ENCODE measurements at places on chromosomes 5 and 9.

DNA sequence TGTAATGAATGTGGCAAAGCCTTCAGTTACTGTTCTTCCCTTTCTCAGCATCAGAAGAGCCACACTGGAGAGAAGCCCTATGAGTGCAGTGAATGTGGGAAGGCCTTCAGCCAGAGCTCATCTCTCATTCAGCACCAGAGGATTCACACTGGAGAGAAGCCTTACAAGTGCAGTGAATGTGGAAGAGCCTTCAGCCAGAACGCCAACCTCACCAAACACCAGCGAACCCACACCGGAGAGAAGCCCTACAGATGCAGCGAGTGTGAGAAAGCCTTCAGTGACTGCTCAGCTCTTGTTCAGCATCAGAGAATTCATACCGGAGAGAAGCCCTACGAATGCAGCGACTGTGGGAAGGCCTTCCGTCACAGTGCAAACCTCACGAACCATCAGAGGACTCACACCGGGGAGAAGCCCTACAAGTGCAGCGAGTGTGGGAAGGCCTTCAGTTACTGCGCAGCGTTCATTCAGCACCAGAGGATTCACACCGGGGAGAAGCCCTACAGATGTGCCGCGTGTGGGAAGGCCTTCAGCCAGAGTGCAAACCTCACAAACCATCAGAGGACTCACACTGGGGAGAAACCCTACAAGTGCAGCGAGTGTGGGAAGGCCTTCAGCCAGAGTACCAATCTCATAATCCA, 6.8 kb downstream of the RPL12 start:
- DNase-seq, result no peak

DNA sequence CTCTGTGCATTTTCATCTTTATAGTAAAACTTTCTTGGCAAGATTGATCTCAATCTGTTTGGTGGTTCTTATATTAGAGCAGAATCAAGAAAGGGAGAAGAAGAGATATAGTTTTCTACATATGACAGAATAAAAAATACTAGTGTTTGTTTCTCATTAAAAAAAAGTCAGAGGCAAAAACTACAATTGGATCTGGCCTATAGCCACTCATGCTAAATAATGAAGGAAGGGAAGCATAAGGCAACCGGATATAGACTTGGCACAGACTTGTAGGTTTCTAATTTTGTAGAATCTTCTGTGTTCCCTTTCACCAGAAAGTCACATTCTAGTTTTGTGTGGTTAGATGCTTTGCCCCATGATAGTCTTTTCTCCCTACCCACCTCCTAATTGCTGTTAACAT, 306.2 kb downstream of the PIK3R1 start:
- no peak for DNase-seq

- no peak for DNase-seq
Measured at GRCh38 chr9:6667633-6668280, 22.2 kb upstream of the GLDC start.

- DNase-seq, result peak; percentile 68
Measured at GRCh38 chr5:178204935-178205748, 809 bp downstream of the HNRNPAB start.

DNA sequence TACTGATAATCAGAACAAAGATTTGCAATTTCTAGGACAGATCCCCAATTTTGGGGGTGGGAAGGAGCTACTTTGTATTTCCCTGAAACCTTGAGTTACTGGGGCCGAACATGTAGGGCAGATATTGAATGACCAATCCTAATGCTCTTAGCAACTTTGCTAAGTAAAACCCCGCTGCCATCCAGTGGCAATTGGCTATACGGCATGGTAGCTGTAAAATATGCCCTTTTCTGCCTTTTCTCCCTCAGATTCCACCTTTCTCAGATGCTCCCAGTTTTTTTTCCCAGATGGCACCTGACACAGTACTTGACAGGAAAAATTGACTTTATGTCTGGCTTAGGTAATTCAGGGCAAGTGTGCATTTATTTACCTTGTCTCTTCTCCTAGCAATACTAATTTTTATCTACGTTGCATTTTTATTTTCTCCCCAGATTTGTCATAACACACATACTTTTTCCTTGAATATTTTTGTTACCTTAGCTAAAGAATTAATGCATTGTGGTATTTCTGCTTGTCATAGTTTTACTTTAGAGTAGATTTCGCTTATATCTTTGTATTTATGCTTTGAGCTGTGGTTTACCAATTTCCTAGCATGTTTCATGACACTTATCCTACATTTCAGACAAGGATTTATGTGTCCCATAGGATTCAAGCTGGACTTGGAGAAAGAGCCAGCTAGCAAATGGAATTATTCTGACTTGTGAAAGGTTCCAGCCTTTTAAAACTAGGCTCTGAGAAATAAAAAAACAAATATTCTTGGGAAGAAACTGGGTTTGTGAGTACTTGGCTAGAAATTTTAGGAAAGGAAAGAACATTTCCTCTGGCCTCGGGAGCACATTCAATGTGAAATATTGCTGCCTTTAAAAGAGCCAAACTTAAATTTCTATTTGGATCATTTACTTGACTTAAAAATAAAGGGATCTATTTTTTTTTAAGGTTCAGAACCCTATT, 37.4 kb downstream of the PIK3R1 start:
- DNase-seq, result no peak
